ENCODE measurements at places on chromosomes 2 and 18.

DNA sequence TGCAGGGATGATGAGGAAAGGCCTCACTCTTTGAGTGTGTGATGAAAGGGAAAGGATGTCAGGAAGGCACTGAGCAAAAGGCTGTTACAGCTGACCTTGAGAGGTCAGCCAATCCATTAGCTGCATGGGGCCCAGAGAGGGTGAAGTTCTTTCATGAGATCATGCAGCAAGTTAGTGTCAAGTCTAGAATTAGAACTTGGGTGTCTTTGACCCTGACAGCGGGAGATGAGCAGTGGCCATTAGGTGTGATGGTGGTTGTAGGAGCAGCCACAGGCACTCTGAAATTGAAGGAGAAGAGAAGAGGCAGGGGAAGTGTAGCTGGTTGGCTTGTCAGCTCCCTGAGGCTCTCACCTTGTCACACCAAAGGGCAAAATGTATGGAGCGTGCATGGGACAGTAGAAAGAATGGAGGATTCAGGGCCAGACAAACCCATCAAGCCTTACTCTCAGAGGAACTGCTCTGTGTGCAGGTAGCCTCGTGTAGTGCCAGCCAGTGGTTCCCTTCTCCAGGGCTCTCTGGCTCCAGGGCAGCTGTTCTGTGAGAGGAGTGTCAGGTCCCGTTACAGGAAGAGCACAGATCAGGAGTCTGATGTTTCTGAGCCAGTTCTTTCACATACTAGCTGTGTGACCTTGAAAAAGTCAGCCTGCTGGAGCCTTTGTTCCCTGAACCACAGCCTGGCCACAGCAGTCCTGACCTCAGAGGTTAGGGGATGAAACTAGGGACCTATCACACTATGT is 35.9 kb downstream of the MAP4K4 start:
- no peak for DNase-seq

- no peak for DNase-seq
These were observed 50.0 kb upstream of the FAHD2A start for GRCh38 chr2:95352310-95353054.

DNA sequence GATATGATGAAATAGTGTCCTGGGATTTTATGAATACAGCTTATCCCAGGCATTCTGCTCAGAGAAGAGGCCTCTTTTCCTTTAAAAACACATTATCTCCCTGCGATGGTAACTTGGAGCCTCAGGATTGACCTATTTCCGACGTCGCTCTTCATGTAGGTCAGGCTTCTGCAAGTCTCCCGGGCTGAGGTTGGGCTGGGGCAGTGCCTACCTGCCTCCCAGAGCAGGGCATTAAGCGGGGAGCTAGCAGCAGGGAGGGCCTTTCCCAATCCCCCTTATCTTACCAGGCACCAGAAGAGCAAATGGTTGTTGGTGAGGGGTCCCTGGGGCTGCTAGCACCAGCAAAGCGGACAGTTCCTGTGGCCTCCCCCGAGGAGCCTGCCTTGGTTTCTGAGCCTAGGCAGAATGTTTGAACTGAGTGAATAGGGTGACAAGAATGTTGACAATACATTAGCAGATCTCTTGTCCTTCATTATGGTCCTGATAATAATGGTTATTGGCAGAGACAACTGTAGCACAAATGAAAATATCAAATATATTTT is 60.2 kb downstream of the TRPM8 start:
- DNase-seq: no peak

DNA sequence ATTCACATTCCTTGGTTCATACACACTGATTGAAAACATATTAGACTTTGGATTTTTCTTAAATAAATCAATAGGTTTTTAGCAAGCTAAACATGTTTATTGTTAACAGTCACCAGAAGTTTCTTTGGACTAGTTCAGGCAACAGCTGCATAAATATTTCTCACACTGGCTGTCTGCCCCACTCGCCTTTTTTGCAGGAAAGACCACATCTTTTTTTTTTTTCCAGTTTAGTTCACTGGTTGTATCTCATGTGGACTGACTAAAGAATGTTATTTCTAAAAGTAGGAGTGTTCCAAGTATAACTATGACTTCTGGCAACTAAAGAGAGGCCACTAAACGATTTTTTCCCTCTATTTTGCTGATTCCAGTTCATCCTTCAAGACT is 31.1 kb downstream of the SLC40A1 start:
- DNase-seq: no peak

GRCh38 chr2:19028587-19029375 is 329.6 kb downstream of the OSR1 start:
- no peak for DNase-seq

GRCh38 chr2:3911882-3912455 is 208.6 kb downstream of the DCDC2C start:
- no peak for DNase-seq

DNA sequence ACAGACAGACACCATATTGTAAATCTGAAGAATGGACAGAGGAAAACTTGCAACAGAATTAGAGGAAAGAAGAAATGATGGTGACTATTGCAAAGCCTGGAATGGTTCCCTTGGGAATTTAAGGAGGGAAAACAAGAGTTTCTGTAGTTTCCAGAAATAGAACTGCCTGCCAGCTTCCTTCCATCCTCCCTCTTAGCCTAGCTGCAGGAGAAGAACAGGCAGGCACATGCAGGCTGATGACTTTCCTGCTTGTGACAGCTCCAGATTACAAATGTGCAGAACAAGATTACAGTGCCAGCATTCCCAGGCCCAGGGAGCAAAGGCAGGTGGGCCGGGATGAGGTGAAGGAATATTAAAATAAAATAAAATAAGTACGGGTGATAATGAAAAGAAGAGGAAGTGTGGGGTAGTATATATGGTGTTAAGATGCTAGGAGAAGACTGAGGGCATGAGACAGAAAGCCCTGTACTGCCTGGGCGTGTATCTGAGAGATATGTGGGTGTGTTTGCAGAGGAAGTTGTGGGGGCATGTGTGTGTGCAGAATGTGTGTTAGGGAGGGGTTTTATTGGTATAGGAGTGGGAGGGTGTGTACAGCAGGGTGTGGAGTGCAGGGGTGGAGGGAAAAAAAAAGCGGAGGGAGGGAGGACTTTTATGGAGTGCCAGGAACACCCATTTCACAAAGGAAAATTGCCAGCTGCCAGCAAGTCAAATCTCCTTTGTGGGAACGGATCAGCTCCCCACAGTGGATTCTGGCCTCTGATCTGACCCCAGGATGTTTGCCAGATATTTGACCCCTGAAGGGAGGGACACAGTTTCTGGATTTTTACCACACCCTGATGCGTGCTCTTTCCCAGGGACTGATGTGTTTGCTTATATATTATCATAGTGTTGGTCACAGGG is 43.9 kb upstream of the NEMP2 start:
- no peak for DNase-seq

DNA sequence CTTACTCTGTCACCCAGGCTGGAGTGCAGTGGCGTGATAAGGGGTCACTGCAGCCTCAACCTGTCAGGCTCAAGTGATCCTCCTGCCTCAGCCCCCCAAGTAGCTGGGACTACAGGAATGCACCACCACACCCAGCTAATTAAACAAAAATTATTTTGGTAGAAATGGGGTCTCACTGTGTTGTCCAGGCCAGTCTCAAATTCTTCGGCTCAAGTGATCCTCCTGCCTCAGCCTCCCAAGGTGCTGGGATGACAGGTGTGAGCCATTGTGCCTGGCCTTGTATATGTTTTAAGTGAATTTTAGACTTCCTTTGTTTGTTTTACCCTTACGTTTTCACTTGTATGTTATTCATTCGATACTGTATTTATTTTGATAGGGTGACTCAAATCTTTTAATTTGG is 34.7 kb upstream of the ITSN2 start:
- no peak for DNase-seq

GRCh38 chr2:181396256-181397123 is 60.7 kb upstream of the ITGA4 start:
- peak; percentile 16 for DNase-seq

GRCh38 chr2:96386470-96386869 is 50.9 kb downstream of the NCAPH start:
- DNase-seq: no peak

Data from NCI-H1694 treated with DMSO at 0.1 percent for 48 hours (cell line).